ENCODE measurements at places on chromosomes 3 and 15.

- DNase-seq, result no peak
These were observed 16.4 kb downstream of the SLCO2A1 start for GRCh38 chr3:134013280-134013679.

DNA sequence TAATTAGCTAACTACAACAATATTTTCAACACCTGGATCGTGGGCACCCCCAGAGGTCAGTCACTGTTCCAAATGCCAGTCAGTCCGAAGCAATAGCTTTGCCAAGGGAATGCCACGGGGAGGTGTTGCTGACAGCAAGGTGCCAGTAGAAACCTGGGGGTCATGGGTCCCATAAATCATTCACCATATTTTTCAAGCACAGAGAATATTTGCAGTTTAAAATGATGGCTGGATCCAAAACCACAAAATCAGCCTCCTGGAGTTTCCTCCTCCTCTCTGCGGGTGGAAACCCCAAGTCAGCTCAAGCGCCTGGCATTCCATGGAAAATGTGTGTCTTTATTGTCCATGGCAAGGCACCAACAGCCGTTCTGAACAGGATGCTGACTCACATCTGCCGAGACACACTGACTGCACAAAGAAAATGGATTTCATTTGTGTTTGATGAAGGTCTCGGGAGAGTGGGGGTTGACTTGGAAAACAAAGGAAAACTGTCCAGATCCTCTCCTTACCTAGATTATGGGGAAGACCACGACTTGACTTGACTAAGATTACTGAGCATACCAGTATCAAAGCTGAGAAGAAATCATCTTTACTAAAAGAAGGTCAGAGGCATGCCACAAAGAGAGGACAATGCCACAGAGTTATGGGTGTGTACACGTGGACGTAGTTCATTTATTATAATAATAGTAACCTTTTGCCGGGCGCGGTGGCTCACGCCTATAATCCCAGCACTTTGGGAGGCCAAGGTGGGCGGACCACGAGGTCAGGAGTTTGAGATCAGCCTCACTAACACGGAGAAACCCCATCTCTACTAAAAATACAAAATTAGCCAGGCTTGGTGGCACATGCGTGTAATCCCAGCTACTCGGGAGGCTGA, 26.4 kb downstream of the ANXA2 start:
- DNase-seq, result no peak

DNA sequence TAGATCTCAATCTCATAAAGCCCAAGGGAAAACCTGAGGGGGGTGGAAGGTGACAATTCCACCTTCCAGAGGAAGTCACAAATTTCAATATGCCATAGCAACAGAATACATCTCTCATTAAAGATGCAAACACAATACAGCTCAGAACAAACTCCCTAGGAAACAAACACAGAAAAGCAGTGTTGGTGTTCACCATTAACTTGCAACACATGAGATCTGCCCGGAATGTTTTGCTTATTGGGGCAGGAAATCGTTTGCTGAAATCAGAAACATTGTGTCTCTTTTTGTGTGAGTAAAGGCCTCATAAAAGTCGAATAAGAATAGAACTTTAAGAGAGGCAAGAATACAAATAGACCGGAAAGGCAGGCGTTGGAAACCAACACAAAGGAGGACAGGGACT, 5.8 kb upstream of the RYR3 start:
- DNase-seq, result no peak

DNA sequence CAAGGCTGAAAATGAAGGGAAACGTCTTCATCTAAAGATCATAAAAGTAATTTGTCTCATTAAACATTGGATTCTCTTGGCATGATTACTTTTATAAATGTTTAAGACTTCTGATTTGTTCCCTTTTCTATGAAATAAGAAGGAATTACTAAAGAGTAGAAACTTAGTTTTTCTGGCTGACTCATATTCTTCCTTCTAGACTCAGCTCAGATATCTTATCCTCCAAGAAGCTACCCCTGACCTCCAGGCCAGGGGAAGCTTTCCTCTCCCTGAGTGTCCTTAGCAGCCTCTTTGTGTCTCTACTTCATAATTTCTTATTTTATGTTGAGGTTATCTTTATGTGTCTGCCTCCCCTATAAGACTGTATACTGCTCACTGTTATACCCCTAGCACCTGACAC, 291.9 kb upstream of the STT3B start:
- no peak for DNase-seq

GRCh38 chr15:62886431-62887071, 156.0 kb upstream of the TPM1 start:
- no peak for DNase-seq

GRCh38 chr3:126916546-126916945, 66.4 kb upstream of the PLXNA1 start:
- DNase-seq, result no peak

GRCh38 chr3:47130557-47130956, 33.4 kb downstream of the SETD2 start:
- no peak for DNase-seq

GRCh38 chr15:48794697-48795134, 16.2 kb downstream of the CEP152 start:
- no peak for DNase-seq

- no peak for DNase-seq
These were observed 995.3 kb downstream of the OTOL1 start for GRCh38 chr3:162491952-162492351.

DNA sequence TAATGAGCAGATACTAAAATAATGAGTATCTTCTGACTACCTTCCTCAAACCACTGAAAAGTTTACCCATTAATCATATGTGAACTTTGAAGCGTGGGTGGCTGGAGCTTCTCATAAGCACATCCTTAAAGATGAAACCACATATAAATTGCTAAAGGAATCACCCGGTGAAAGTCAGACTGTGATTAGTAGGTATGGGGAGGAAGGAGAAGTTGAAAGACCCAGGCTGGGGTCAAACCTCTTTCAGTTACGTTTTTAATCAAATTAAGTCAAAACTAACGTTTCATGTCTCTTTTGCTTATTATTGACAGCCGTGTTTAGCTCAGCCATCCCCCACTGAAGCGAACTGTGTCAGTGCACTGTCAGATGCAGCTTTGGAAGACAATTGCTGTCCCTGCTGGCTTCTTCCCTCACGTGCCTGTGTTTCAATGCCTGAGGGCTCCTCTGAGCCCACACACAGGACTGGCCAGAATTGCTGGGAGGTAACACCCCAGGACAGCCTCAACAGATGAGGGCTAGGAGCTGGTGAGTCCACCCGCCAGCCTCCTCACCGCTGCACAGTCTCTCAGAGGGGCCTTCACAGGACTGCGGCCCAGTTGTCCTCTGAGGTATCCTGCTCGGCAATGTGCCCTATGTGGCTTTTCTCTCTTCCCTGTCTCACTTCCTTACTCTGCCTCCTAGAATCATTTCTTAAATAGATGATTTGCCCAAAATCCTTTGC, 29.3 kb upstream of the SH3BP5 start:
- no peak for DNase-seq

- no peak for DNase-seq
These were observed 82.8 kb upstream of the TNFSF10 start for GRCh38 chr3:172606021-172606420.

DNA sequence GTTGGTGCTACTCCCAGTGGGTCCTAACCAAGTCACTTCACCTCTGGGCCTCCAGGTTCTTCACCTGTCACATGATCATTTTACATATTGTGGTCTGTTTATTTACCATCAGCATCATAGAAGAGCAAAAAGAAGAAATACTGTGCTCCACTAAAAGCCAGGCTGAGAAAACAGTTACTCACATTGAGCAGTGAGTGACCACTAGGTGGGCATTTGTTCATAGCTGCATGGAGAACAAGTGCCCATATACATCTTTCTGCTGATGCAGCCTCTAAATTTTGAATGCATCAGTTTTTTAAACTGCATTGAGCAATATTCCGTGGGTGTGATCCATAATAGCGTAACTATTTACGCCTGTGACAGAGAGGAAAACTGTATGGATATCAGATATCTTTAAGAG, 76.2 kb downstream of the DCUN1D1 start:
- DNase-seq, result no peak

GRCh38 chr15:28182216-28182615, 83.1 kb upstream of the OCA2 start:
- no peak for DNase-seq

DNA sequence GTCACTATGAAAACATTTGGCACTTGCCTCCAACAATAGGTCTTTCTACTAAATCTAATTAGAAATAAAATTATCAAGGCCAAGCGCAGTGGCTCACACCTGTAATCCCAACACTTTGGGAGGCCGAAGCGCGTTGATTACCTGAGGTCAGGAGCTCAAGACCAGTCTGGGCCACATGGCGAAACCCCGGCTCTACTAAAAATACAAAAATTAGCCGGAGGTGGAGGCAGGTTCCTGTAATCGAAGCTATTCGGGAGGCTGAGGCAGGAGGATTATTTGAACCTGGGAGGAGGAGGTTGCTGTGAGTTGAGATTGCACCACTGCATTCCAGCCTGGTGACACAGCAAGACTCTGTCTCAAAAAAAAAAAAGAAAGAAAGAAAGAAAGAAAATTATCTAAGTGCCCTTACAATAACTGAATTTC, 1.6 kb upstream of the PLD1 start:
- DNase-seq, result no peak

GRCh38 chr15:64766058-64766457, 9.3 kb downstream of the RBPMS2 start:
- no peak for DNase-seq

GRCh38 chr15:98964466-98965133, 43.0 kb downstream of the PGPEP1L start:
- DNase-seq, result no peak

DNA sequence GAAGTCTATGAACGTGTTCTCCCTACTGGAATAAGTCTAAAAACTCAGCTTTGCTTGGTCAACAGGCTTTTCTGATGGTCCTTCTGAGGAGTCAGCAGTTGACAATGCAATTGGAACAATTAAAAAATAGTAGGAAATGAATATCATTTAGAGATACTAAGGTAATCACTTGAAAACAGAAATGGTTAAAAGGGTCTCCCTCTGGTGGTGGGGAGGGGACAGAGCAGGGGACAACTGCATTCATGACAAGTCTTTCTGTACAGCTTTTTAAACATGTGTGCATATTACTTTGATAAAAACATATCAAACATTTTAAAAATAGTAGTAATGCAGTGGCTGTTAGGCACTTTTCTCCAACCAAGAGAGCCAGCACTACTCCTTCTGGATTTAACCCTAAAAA, 119.9 kb upstream of the FHIT start:
- DNase-seq, result peak; percentile 5

GRCh38 chr3:155741603-155742002, 3.3 kb downstream of the PLCH1 start:
- no peak for DNase-seq

DNA sequence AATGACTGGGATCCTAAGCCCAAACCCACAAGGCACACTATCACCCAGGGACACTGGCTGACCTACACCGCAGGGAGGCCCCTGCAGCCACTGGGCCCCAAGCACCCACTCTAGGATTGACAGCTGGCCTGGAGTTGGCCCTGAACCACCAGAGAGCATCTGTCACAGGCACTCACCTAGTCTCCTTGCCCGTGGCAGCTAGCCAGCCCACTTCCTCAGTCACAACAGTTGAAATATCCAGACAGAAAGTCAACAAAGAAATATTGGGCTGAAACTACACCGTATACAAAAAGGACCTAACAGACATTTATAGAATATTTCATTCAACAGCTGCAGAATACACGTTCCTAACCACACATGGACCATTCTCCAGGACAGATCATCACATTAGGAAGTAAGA, 5.2 kb upstream of the SPINK8 start:
- no peak for DNase-seq

DNA sequence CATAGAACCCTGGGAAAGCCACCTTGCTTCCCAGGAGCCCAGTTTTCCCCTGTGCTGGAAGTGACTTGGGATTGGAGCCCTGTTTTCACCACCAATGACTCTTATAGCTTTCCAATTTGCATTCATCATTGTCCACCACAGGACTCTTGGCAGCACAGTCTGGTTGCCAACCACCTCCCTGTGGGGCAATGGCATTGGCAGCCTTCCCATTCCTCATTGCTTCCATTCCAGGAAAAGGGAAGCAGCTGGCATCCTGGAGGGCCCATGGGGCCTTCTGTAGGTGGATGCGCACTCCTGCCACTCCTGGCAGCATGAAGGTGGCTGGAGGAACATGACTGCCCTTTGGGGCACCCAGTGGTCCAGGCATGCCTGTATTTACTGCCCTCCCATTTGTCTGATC, 57.7 kb downstream of the FEM1B start:
- DNase-seq, result no peak

DNA sequence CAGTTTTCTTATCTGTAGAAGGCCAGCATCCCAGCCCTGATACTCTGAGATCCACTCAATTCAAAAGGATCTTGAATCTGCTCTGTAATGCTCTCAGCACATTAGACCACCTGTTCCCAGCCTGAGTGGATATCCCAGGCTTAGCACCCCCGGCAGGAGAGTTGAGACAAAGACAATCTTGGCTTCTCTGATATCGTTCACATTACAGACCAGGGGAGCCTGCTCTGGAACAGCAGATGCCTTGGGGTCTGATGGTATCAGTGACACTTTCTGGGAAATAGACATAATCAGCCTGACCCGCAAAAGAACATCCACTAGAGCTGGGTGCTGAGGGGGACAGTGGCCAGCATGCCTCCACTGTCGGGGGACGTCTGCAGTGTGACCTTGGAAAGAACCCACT, 70.6 kb downstream of the BDH1 start:
- no peak for DNase-seq

GRCh38 chr3:171574556-171575240, 114.5 kb upstream of the TNIK start:
- DNase-seq, result no peak

- DNase-seq, result no peak
These were observed 97.4 kb upstream of the SLC2A2 start for GRCh38 chr3:171123915-171124314.

DNA sequence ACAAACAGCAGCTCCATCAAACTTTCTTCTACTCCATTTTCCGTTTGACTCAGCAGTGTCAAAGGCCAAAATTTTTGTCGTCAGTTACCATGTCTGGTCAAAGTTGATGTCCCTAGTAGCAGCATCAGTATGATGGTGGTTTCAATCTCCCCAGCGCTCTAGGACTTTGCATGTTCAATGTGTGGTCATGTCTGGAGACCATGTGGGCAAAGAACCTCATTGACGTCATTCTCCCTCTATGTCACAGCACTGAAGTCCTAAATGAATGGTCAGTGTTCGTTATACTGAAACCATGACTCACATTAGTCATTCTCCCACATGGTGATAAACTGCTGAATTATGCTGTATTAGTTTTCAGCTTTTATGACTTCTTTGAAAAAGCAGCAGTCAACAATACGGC, 23.2 kb downstream of the SHC4 start:
- no peak for DNase-seq

- no peak for DNase-seq
These were observed 84.3 kb upstream of the ZNF385D start for GRCh38 chr3:21835264-21835663.
